ENCODE measurements at places on chromosomes 5 and 9.
A peak's percentile ranks its signal among the peaks of the same experiment; 100 is the strongest.

DNA sequence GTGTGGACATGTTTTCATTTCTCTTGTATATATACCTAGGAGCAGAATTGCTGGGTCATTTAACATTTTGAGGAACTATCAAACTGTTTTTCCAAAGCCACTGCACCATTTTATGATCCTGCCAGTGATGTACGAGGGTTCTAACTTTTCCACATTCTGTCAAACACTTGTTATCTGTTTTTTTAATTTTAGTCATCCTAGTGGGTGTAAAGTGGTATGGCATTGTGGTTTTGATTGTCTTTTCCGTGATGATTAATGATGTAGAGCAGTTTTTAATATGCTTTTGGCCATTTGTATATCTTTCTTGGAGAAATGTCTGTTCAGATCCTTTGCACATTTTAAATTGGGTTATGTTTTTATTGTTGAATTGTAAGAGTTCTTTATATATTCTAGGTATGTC lies 107.0 kb downstream of the MELK start:
- DNase-seq, result no peak

GRCh38 chr5:154966081-154966841 lies 25.4 kb downstream of the MRPL22 start:
- no peak for DNase-seq

DNA sequence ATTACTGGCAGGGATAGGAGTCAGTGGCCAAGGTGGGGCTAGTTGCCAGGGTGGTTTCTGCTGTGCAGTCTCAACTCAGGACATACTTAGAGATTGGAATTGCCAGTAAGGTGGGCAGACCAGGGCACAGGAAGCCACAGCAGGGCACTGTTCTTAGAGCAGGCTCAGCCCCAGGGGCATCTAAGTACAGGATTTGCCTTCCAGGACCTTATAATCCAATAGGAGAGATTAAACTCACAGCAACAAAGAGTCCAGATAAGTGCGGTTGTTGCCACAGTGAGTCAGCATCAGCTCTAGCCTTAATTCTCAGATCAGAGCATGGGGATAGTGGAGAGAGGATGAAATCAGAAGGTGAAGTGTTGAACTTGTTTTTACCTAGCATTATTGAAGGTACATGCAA lies 265.8 kb upstream of the TRPC7 start:
- no peak for DNase-seq

GRCh38 chr5:83227611-83228010 lies 150.3 kb downstream of the XRCC4 start:
- no peak for DNase-seq

- DNase-seq, result no peak
These were observed 287.6 kb downstream of the RFX3 start for GRCh38 chr9:3238236-3238635.

- no peak for DNase-seq
These were observed 1.2 kb upstream of the MZB1 start for GRCh38 chr5:139390639-139391569.

GRCh38 chr5:36593867-36594266 lies 12.5 kb upstream of the SLC1A3 start:
- no peak for DNase-seq

DNA sequence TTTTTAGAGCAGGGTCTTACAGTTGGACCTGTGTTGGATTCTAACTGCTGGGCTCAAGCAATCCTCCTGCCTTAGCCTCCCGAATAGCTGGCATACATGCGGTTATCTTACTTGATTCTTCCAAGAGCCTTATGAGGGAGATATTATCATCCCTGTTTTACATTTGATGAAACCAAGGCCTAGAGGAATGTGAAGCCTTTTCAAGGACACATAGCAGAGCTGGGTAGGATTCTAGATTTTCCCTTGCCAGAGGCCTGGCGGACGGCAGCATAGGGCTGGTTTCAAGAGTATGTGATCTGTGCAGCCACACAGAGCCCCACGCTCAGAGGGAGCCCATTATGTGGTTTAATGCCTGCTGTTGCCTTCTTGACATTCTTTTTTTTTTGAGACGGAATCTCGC lies 24.2 kb downstream of the NDST1 start:
- no peak for DNase-seq

DNA sequence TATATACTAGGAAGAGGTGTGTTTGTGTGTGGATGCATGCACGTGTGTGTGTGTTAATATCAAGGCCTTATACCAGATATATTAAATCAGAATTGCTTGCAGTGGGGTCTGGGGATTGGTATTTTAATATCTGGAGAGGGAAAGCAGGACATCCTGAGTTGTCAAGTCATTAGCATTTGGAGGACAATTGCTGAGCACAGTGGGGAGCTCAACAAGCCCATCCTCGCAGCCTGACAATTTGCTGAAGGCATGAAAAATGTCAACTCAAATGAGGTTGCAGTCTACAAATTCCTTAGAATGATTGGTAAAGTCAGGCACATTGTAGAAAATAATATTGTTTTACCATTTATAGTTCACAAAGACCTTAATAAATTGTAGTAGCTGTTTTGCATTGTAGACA lies 627.4 kb downstream of the LRRC70 start:
- peak; percentile 12 for DNase-seq

- no peak for DNase-seq
These were observed 2.9 kb downstream of the RALGDS start for GRCh38 chr9:133118179-133118520.

DNA sequence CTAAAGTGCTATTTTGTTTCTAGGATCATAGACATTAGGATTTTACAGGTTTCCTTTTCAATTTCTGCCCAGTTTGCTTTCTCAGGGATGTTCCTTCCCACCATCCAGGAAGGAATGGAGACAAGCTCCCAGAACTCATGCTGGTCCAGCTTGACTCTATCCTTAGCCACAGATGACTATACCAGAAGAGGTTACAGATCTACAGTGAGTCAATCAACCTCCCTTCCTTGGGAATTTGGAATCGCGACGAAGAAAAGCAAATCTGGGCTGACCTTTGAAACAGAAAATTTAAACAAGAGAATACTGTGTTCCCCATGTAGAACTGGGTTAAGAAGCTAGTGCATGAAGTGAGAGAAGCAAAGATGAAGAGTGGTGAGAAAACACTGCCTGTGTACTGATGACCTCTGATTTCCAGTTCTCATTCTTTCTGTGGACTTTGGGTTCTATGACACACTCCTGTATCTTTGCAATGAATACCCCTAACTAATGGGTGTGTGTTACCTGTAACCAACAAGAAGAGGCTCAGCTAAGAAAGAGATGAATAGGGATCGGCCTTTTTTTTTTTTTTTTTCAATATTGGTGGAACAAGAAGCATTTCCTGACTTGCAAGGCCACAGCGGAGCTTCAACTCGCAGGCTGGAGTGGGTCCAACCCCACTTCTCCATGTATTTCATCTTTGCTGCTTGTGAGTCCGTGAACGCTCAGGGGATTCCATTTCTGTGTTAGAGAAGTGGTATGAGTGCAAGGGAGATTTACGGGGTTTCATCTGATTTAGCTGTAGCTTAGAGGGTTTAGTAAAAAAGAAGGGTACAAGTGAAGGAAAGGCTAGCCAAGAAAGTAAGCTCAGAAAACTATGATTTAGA lies 563.9 kb upstream of the CLINT1 start:
- no peak for DNase-seq

GRCh38 chr5:122780296-122780695 lies 5.4 kb downstream of the SNX2 start:
- no peak for DNase-seq

- no peak for DNase-seq
These were observed 26.9 kb downstream of the GOLPH3 start for GRCh38 chr5:32147236-32147635.

- DNase-seq, result no peak
These were observed 64.3 kb downstream of the KCNT1 start for GRCh38 chr9:135766251-135766650.

DNA sequence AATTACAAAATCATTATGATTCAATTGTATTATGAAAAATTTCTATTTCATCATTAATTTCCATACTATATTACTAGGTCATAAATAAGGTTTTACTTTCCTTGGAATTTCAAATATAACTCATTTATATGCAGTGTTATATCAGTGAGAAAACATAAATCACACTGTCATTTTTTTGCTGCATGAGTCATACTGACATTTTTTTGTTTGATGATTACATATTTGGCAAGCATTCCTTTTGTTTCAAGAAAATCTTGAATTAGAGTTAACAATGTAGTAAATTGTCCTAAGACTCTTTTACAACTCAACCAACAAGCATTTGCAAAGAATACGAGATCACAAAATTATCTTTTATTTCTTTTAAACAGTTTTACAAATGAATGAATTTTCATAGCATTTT lies 298.4 kb upstream of the SEMA6A start:
- DNase-seq, result no peak

DNA sequence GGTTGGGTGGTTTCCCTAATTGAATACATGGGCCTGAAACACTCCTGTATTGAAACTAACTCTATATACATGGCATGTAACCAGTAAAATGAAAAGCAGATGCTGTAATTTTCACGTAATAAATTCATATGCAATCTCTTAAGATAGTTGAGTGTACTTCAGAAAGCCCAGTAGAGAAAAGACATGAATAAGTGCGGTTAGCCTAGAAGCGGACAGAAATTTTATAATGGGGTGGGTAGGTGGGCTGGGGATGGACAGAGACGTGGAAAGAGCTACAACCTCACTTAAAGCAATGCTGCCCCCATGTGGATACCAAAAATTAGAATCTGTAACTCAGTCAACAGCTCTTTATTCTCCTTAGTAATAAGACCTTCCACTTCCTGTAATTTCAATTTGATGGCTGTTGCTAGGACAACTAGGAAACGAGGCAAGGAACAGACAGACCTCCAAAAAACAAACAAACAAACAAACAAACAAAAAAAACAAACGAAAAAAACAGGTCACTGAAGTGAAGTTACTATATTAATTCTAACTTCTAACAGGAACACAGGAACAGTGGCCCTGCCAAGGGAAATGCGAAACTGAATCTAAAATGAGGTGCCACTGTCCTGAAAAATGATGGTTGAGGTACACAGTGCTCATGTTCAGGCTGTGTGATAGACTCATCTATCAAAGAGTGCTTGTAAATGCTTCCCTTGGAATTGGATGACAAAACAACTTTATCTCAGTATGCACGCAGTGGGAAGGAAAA lies 103.4 kb upstream of the GNA14 start:
- DNase-seq, result peak; percentile 87

DNA sequence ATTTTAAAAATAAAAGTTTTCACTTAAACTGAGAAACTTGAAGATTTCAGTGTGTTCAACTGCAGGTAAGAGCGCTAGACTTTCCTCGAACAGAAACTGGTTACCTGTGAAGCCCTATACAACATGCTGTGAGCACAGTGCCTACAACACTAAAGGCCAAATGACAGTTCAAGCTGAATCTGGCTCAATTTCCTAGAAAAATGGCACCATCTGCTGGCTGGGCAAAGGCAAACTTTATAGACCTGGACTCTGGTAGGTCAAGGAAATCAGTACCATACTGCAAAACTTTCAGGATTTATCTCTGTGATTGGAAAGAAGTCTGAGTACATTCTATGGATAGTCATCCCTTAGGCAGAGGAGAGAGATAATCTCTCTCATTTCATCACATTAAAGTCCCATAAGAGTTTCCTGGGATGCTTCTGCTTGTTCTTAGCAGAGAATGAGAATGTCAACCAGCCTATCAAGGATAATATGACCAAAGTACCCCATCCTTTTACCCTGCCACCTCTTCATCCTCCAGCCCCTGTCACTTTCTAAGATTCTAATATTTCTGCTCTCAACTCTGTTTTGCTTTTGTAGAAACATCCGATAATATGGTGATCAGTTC lies 31.8 kb upstream of the FOXB2 start:
- peak; percentile 88 for DNase-seq

GRCh38 chr9:126773004-126773607 lies 31.7 kb upstream of the ZBTB43 start:
- peak; percentile 87 for DNase-seq

DNA sequence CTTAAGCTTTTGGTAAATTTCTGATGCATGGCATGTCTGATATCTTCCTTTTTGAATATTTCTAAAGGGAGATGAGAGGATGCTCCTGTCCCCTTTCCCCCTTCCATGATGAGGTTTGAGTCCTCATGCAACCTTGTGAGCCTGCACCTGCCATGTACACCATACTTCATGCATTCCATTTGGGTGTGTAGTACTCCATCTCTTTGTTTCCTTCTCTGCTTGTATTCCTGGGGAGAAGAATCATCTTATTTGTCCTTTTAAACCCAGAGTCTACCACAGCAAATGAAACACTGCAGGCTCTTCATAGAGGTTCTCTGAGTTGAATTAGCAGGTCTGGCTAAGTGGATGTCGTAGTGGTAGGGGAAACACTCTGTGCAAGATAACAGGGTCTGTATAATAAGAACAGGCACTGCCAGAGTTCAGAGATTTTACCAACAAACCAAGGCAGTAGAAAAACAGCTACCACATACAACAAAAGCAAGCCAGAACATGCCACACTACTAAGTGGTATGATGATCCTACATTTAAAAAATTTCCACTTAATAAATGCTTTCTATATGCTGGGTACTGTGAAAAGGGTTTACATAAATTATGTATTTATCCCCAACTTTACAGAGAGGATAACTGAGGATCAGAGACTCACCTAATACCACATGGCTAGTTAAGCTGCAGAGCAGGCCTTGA lies 439.8 kb upstream of the GRIA1 start:
- no peak for DNase-seq

DNA sequence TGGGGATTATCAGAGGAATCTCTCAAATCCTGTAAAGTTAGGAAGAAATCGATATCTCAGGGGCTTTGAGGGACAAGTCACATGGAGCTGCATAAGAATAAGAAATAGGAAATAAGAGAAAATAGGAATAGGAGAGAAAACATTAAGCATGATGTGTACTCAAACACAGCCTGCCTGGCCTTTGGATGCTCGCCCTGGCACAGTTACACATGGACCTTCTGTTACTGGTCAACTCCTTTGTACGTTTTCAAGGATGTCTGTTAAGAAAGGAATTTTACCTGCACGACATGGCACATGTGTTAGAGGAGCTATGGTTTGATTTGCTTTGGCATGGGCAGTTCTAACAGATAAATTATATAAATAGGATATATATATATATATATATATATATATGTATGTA lies 321.2 kb downstream of the CDH12 start:
- DNase-seq, result no peak

DNA sequence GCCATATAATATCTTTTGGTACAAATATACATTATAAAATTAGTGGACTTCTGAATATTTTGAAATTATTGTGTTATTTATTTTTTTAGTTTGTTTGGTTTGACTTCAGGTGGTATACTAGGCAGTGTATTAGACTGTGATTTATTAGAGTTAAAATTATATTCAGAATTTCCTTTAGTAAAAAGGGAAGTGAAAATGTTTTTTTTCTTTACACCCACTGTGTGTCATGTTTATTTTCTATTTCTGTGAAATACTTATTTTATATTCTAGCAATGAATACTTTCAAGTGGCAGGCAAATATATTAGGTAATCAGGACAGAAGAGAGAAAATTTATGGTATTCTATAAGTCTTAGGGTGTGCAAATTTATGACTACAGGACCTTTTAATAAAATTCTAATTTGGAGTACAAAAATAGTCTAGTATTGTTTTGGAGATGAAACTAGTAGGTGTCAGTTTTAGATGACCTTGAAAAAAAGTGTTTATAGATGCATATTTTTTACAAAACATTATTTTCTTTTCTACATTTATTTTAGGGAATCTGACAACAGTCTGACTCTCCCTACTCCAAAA lies 8.8 kb downstream of the CSNK1G3 start:
- no peak for DNase-seq

GRCh38 chr9:90074316-90074962 lies 469.6 kb downstream of the GADD45G start:
- no peak for DNase-seq

GRCh38 chr5:143118222-143118621 lies 285.3 kb downstream of the NR3C1 start:
- DNase-seq, result no peak

- DNase-seq, result no peak
These were observed 1999.3 kb downstream of the MAT2B start for GRCh38 chr5:165504674-165505073.

GRCh38 chr5:88778736-88779135 lies 104.2 kb downstream of the MEF2C start:
- no peak for DNase-seq

Measured in GM23338 (cell line).